ENCODE measurements at places on chromosomes 13 and 19.
A peak's percentile ranks its signal among the peaks of the same experiment; 100 is the strongest.

GRCh38 chr19:14480700-14481079 is 5.5 kb upstream of the PTGER1 start:
- DNase-seq, result no peak

- DNase-seq, result no peak
Measured at GRCh38 chr13:98100481-98100880, 42.4 kb upstream of the FARP1 start.

- DNase-seq, result peak; percentile 44
Measured at GRCh38 chr19:12913851-12914690, 5.0 kb downstream of the SYCE2 start.

GRCh38 chr19:18904334-18905057 is 8.5 kb upstream of the CERS1 start:
- no peak for DNase-seq

GRCh38 chr13:81987159-81987558 is 1646.2 kb upstream of the SPRY2 start:
- DNase-seq, result no peak

Data from activated effector memory CD4-positive, alpha-beta T cell treated with Interleukin-2 at 50 U/mL for 16 hours (primary cell).